Gastrocnemius medialis (tissue), 4 donors: ENCODE measurements at places on chromosomes 3 and 15.

GRCh38 chr3:101203411-101203810, 117.0 kb downstream of the IMPG2 start:
- DNase-seq = no peak

- no peak for DNase-seq
These were observed 409.8 kb downstream of the ROBO2 start for GRCh38 chr3:77449459-77450350.

DNA sequence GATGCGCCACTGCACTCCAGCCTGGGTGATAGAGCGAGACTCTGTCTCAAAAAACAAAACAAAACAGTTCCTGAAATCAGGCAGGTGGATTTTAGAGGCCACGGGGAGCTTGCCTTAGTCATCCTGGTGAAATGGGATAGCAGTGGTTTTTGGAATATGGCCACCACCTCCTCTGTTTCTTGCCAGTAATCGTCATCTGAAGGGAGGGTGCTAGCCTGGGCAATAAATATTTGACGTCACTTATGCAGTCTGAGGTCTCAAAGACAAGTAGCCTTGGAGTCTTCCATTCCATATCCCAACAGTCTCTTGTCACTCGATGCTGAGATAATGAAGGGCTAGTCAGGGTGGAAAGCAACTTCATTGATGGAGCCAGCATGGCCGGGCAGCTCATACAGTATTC, 55.2 kb downstream of the KCNAB1 start:
- DNase-seq = no peak

- no peak for DNase-seq
These were observed 2.6 kb upstream of the SKOR1 start for GRCh38 chr15:67822537-67823313.

DNA sequence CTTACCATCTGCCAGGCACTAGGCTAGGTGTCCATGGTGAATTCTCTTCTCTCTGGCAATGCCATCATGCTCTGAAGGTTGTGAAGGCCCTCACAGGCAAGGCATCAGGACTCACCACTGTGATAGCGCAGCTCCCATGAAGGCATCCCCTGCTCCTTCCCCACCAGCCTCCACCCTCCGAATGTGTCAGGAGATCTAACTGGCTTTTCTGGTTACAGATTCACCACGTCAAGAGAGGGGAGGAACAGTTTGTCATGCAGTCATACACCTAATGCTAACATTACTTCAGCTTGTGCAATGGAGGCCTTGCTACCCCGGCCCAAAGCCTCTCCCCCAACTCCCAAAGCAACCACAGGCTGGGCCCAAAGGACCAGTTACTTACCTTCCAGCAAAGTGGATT, 8.9 kb upstream of the CMTM8 start:
- no peak for DNase-seq

- no peak for DNase-seq
These were observed 36.4 kb upstream of the PRR23E start for GRCh38 chr3:127156338-127157050.
